Cardiac septum (tissue), 1 donor: ENCODE measurements at places on chromosomes 16 and 17. TPM values are rescaled to one million over a fixed set of nuclear protein-coding genes. Genes with fewer than 3 reads are reported as not detected.

GRCh38 chr17:72989074-72989610 lies 103.3 kb downstream of the SLC39A11 start:
- DNase-seq, result no peak

Gene INCA1
- 1.8 TPM for total RNA-seq

Gene ARHGAP44
- 8.3 TPM for total RNA-seq

GRCh38 chr17:34006126-34006525 lies 249.0 kb upstream of the CCL2 start:
- no peak for DNase-seq

GRCh38 chr16:23491490-23492391 lies 18.6 kb downstream of the GGA2 start:
- no peak for DNase-seq

- peak; percentile 93 for DNase-seq
Observed at GRCh38 chr17:15263206-15263579, 1.9 kb downstream of the PMP22 start.

- DNase-seq, result no peak
Observed at GRCh38 chr17:39151943-39152818, 744 bp upstream of the PLXDC1 start.

Gene CCT6B
- total RNA-seq, result 2.2 TPM

GRCh38 chr16:58332997-58333700 lies 38.3 kb upstream of the PRSS54 start:
- DNase-seq, result no peak

Gene PLLP
- 1.2 TPM for total RNA-seq

GRCh38 chr16:22641131-22641628 lies 130.5 kb downstream of the NPIPB5 start:
- no peak for DNase-seq

Gene OTOP2
- not detected for total RNA-seq

- no peak for DNase-seq
Observed at GRCh38 chr16:7509963-7510601, 177.4 kb downstream of the RBFOX1 start.
